ENCODE measurements at places on chromosomes 7 and 10. TPM values are rescaled to one million over a fixed set of nuclear protein-coding genes. Genes with fewer than 3 reads are reported as not detected.
A peak's percentile ranks its signal among the peaks of the same experiment; 100 is the strongest.

DNA sequence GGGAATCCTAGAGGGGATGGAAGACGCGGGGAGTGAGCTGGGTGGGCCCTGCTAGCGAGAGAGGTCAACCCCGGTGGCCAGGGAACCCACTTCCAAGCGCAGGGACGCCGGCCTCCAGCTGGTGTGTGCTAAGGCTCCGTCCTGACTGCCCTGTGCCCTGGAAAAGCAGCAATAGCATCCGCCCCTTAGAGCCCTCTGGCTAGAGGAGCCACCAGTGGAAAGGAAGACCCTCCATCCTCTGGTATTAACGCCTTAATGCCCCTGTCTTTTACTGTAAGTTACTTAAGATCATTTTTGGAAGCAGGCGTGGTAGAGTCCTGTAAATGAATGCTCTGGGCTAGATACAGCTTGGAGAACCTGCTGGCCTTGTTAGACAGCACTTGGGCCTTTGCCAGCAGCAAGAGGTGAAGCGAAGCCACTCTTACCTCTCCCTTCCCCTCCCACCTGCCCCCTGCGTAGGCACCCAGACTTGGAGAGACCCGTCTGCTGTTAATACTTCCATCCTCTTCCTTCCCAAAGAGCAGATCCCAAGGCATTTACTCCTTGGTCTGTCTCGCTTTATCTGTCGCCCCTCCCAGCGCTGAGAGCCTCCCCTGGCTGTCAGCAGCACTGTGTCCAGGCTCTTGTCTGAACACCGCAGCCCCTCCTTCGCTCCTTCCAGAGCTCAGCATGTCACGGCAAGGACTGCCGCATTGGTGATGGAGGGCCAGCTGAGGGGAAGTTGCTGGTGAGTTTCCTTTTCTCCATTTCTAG is 4.6 kb downstream of the REPIN1 start:
- DNase-seq, result no peak
- peak overlapping the region; percentile 67 for H3K4me3 ChIP-seq
- H3K27ac ChIP-seq, result peak overlapping the region; percentile 77
- peaks cover 12% of the 10 kb centered on the region for H3K27me3 ChIP-seq
- H3K36me3 ChIP-seq, result no peaks in the 10 kb centered on the region

DNA sequence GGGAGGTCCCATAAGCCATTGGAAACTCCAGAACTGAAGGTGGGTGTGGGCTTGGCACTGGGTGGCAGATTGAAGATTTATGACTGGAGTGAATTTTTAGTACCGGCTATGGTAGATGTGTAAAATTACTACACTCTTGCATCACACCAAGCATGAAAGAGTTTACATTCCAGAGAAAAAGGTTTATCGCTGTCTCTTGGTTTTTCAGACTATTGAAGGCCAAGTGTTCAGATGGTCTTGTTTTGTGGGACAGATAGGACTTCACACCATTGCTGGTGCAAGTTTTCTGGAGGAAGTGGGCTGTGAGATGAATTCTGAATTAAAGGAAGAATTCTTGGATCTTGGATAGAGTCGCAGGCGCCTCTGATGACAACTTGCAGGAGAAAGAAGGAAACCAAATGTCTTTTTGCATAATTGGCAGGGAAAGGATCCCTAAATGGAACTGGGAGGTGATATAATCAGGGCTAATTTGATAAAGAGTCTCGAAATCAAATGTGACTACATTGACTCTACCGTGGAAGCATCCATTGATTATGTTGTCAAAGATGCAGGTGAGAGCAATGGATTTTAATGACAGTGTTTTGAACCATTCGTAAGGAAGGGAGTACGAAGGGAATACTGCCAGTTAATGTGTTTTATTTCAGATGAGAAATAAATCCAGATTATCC is 14.2 kb upstream of the NMT2 start:
- peaks cover 24% of the 10 kb centered on the region for H3K36me3 ChIP-seq
- no peaks in the 10 kb centered on the region for H3K4me1 ChIP-seq
- no peak overlapping the region for H3K4me3 ChIP-seq

KMT2E gene
- total RNA-seq, result 126 TPM

DNA sequence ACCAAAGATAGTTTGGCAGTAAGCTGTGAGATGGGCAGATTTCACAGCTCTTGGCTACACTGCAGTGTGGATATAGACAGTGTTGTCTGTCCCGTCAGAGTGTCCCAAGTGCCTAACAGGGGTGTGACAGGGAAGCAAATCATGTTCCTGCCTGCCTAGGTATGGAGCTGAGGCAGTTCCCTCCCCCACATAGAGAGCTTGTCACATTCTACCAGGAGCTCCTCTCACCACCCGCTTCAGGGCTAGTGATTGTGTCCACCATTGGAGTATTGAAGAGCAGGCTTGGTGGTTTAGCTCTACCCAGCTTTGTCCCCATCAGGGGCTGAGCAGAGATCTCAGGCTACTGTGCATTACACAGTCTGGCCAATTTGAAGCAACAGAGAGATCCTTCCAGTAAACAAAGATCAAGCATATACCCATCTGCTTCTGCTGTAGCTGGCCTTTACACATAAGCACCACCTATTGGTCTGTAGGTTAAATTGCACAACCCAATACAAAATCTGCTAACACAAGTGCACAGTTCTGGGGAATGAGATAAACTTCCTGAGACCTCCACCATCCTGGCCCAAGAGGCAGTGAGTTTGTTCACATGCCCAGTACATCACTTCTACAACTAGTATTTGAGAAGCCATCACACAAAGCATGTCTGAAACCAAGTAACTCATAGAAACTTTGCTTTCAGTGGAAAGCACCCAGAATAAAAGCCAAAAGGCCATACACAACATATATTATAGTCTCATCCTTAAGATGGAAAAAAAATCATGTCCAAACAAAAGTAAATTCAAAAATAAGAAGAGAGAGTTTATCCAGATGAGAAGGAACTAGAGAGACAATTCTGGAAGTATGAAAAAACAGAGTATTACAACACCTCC is 67.3 kb downstream of the GLCCI1 start:
- no peak overlapping the region for H3K4me3 ChIP-seq
- DNase-seq, result no peak
- H3K27ac ChIP-seq, result peak overlapping the region; percentile 62
- peaks cover 1% of the 10 kb centered on the region for H3K27me3 ChIP-seq
- H3K36me3 ChIP-seq, result peaks cover 10% of the 10 kb centered on the region

DNA sequence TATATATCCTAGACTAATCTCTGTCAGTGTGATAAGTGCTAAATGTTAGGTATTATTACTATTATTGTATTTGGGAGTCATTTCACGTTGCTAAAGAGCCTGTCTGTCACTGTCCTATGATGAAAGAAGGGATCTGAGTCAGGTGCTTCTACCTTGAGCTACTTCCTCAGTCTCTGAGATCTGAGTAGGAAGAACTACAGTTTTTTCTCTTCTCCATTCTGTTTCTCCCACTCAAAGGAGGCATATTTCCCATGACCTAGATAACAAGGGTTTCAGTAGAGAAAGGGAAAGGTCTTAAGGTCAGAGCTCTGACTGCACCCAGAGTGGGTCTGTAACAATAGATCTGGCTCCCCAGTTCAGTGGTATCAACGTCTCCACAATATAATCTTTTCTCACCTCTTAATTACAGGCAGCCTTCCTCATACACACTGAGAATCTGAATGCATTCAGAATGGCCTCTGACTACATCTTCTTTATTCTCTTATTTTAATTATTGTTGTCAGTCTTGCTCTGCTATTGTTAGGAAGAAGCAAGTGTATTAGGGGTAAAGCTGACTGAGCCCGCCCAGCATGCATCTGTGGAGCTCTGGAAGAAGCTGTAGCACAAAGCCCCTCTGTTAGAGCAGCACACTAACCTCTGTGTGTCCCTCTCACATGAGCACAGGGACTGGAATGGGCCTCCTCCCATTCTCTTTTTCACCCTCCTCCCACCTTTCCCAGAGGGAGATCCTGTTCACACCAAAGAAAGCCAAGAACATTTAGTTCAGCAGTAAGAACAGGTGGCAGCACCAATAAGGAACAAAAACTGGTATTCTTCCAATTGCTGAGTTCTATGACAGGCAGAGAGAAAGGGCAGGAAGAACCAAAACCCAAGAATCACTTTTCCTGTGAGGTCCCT is 38.1 kb downstream of the USP54 start:
- H3K36me3 ChIP-seq, result no peaks in the 10 kb centered on the region
- no peak for DNase-seq
- no peak overlapping the region for H3K27ac ChIP-seq
- peaks cover 3% of the 10 kb centered on the region for H3K4me1 ChIP-seq
- H3K4me3 ChIP-seq, result no peak overlapping the region

DNA sequence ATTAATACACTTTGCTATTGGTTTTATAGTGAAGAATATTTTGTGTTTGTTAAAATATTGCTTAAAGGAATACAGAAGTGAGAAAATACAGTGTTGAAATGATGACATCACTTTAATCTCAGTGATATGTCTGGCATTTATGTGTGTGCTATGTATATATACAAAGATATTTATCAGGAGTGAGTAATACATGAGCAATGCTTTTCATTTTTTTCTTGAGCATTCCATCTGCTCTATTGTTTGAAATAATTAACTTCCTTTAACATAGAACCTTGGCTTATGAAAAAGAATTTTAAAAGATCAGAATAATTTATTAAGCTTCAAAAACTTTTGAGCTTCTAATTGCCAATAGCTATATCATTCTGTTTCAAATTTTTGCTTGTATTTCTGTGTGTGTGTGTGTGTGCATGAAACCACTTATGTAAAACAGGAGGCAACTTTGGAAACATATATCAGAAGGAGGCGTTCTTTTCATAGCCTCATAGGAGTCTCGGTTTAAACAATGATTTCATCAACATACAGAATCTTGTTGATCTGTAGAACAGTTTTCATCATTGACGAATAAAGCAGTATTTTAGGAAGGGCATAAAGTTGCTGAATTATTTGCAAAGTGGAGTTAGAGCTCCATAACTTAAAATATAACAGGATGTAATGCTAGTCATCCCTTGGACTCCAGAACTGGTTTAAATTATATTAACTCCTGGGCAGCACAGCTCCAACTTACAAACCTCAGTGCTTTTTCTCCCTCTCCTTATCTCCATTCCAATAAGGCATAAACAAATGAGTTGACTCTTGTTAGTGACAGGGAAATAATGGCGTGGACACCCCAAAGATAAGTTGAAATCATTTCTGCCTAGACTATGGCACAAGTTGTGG is 228.4 kb upstream of the DGKB start:
- H3K4me3 ChIP-seq, result no peak overlapping the region
- H3K27ac ChIP-seq, result no peak overlapping the region
- H3K36me3 ChIP-seq, result no peaks in the 10 kb centered on the region
- H3K4me1 ChIP-seq, result peaks cover 4% of the 10 kb centered on the region
- no peak for DNase-seq

CEP55 gene
- total RNA-seq, result 6.0 TPM

GRM3 gene
- total RNA-seq, result not detected

- no peaks in the 10 kb centered on the region for H3K27me3 ChIP-seq
- H3K4me1 ChIP-seq, result peaks cover 12% of the 10 kb centered on the region
- no peaks in the 10 kb centered on the region for H3K36me3 ChIP-seq
- DNase-seq, result no peak
- no peak overlapping the region for H3K4me3 ChIP-seq
- H3K27ac ChIP-seq, result no peak overlapping the region
Measured at GRCh38 chr10:120514035-120514620, 57.1 kb downstream of the PLPP4 start.

DNA sequence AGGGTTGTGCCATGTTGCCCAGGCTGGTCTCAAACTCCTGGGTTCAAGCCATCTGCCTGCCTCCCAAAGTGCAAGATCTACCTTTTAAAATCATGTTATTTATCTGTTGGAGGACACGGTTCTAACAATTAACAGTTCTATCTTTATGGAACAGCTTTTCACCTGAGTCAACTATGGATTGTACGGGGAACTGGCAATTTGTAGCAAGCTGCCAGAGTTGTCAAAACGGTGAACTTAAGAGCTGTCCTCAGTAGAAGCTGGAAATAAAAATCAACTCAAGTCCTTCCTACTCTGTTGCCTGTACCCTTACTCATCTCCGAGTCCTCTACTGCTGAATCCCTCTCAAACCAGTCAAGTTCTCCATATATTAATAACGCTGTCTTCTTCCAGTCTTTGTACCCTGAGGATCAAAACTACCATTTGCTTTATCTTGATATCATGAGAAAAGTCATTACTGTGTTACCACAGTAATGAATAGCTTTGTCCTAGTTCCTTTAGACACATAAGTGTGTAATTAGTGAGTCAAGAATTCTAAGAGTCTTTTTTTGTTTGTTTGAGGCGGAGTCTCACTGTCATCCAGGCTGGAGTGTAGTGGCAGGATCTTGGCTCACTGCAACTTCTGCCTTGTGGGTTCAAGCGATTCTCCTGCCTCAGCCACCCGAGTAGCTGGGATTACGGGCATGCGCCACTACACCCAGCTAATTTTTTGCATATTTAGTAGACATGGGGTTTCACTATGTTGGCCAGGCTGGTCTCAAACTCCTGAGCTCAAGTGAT is 28.2 kb downstream of the HBP1 start:
- H3K27ac ChIP-seq, result no peak overlapping the region
- H3K27me3 ChIP-seq, result no peaks in the 10 kb centered on the region
- DNase-seq, result no peak
- H3K4me1 ChIP-seq, result peaks cover 4% of the 10 kb centered on the region
- no peaks in the 10 kb centered on the region for H3K36me3 ChIP-seq
- no peak overlapping the region for H3K4me3 ChIP-seq

- no peak overlapping the region for H3K27ac ChIP-seq
- no peak for DNase-seq
- peaks cover 4% of the 10 kb centered on the region for H3K27me3 ChIP-seq
- peaks cover 12% of the 10 kb centered on the region for H3K36me3 ChIP-seq
- H3K4me1 ChIP-seq, result no peaks in the 10 kb centered on the region
- no peak overlapping the region for H3K4me3 ChIP-seq
Measured at GRCh38 chr7:151420144-151420543, 10.3 kb upstream of the WDR86 start.

ETV1 gene
- 51.8 TPM for total RNA-seq

DNA sequence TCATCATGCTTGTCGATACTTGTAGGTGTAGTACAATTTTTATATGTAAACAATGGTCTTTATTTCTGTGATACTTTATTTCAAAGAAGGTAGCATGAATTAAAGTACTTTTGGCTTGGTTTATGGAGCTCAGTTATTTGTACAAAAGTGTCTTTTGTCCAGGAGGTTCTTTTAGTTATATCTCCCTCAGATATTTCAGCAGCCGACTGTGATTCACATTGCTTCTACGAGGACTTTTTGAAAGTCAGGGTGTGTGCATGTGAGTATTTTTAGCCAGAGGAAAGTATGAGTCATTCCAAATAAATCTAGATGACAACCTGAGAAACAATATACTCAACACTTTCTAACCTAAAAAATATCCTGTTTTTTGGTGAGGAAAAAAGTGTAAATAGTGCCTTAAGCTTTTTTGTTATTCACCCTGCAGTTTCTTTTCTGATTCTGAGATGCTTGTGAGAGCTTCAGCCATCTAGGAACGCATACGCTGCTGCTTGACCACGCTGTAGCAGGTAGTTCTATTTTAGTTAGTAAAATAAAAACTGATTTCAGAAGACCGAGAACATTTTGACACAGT is 595 bp upstream of the SUN1 start:
- no peak for DNase-seq
- H3K4me3 ChIP-seq, result peak overlapping the region; percentile 61
- H3K36me3 ChIP-seq, result no peaks in the 10 kb centered on the region
- peaks cover 9% of the 10 kb centered on the region for H3K27me3 ChIP-seq

- peaks cover 9% of the 10 kb centered on the region for H3K4me1 ChIP-seq
- no peak overlapping the region for H3K4me3 ChIP-seq
- H3K36me3 ChIP-seq, result no peaks in the 10 kb centered on the region
- no peak overlapping the region for H3K27ac ChIP-seq
Measured at GRCh38 chr7:106045586-106045985, 66.5 kb downstream of the SYPL1 start.

ZNF804B gene
- total RNA-seq, result 0.10 TPM

LAMB1 gene
- 326 TPM for total RNA-seq

ACSM6 gene
- not detected for total RNA-seq
